Transverse colon (tissue), 4 donors: ENCODE measurements at places on chromosomes 4 and X.

DNA sequence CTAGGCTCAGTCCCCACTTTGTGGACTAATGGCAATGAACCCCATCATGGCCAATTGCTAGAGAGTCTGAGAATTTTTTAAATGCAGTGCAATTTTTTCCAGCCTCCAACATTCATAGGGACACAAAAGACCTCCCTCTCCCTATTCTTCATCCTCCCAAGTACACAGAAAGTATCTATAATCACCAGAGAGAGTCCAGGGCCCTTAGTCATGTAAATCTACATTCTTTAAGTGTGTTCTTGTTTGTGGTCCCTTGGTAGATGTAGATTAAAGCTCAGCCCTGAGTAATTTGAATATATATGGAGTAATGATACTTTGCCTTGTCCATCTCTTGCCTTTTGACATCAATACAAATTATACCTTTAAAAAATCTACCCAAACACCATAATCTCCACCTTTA lies 51.3 kb upstream of the ATXN3L start:
- H3K36me3 ChIP-seq: no peaks in the 10 kb centered on the region
- no peak overlapping the region for H3K4me3 ChIP-seq

GRCh38 chr4:144174401-144175067 lies 34.0 kb upstream of the GYPA start:
- H3K36me3 ChIP-seq: no peaks in the 10 kb centered on the region
- no peaks in the 10 kb centered on the region for H3K27me3 ChIP-seq
- no peak for DNase-seq
- H3K27ac ChIP-seq: no peak overlapping the region
- H3K4me1 ChIP-seq: no peaks in the 10 kb centered on the region

- no peak for DNase-seq
- H3K27me3 ChIP-seq: no peaks in the 10 kb centered on the region
- H3K4me3 ChIP-seq: no peak overlapping the region
- no peak overlapping the region for H3K27ac ChIP-seq
- H3K4me1 ChIP-seq: no peaks in the 10 kb centered on the region
Observed at GRCh38 chr4:95059663-95060062, 301.9 kb downstream of the BMPR1B start.

DNA sequence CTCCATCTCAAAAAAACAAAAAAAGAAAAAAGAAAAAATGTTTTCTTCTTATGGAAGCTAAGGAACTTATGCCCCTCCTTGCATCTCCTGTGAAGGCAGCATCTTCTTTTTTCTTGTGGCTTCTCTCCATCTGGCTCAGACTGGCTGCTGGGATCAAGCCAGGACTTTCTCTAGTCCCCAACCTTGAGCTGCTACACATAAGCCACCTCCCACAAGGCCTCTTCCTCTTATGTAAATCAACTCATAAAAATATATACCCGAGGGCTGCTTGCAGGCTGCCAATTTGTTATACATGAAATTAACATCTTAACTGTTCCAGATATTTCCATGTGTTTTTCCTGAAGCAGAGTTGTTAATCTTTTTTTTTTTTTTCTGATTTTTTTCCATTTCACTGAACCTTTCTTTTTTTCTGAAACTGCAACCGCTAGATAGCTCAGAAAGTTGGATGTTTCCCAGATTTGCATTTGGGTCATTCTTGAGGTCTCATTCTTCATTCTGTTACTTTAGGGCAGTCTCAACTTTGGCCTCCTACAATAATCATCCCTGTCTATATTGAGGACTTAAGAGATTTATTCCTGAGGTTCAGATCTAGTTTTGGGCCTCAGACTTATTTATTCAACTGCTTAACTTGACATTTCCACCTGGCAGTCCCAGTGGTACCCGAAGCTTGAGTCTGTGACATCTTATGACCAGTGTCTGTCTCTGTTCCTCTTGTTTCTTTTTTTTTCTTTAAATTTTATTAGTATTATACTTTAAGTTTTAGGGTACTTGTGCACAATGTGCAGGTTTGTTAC lies 10.3 kb downstream of the SNX25 start:
- no peaks in the 10 kb centered on the region for H3K27me3 ChIP-seq
- DNase-seq: peak; percentile 70
- H3K36me3 ChIP-seq: no peaks in the 10 kb centered on the region
- no peak overlapping the region for H3K4me3 ChIP-seq

GRCh38 chr4:185716141-185716551 lies 95.8 kb downstream of the SORBS2 start:
- no peak overlapping the region for H3K27ac ChIP-seq
- no peak for DNase-seq
- H3K36me3 ChIP-seq: no peaks in the 10 kb centered on the region
- no peak overlapping the region for H3K4me3 ChIP-seq

DNA sequence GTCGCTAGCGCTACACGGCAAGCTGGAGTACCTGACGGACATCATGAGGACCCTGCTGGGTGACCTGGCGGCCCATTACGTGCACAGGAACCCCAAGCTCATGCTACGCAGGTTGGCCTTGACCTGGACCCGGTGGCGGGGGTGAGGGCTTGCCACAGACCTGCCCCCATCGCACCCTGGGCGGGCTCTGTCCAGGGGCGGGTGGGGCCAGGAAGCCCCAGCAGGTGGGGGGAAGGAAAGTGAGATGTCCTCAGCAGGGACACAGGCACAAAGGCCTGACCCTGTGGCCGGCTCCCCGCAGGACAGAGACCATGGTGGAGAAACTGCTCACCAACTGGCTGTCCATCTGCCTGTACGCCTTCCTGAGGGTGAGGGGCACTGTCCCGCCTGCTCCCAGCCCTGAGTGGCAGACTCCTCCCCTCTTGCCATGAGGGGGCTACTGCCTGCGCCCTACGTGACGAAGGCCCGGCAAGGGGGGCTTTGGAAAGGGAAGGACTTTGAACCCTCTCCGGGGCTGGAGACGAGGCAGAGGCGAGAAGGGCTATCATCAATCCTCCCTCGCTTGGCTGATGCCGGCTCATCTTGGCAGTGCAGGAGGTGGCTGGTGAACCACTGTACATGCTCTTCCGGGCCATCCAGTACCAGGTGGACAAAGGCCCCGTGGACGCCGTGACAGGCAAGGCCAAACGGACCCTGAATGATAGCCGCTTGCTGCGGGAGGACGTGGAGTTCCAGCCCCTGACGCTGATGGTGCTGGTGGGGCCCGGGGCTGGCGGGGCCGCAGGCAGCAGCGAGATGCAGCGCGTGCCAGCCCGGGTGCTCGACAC lies 5.3 kb upstream of the SRPK3 start:
- no peaks in the 10 kb centered on the region for H3K36me3 ChIP-seq
- no peaks in the 10 kb centered on the region for H3K4me1 ChIP-seq
- H3K27me3 ChIP-seq: peaks cover 1% of the 10 kb centered on the region
